ENCODE measurements at places on chromosomes 7 and 10. TPM values are rescaled to one million over a fixed set of nuclear protein-coding genes. Genes with fewer than 3 reads are reported as not detected.

RBP3 gene
- not detected for total RNA-seq

ACBD7 gene
- 0.07 TPM for total RNA-seq

MPP7 gene
- total RNA-seq, result 13.7 TPM

BEND7 gene
- 10.3 TPM for total RNA-seq

NEUROD6 gene
- not detected for total RNA-seq

All from nasal cavity respiratory epithelium epithelial cell of viscerocranial mucosa (primary cell).